ENCODE measurements at places on chromosomes 7 and 10.

- DNase-seq, result no peak
Measured at GRCh38 chr7:825386-825785, 6.9 kb upstream of the SUN1 start.

- DNase-seq, result no peak
Measured at GRCh38 chr10:75826846-75827245, 395.4 kb downstream of the LRMDA start.

GRCh38 chr10:101630633-101630920 lies 42.5 kb downstream of the DPCD start:
- no peak for DNase-seq

- no peak for DNase-seq
Measured at GRCh38 chr10:104492329-104492940, 138.8 kb downstream of the CFAP58 start.

DNA sequence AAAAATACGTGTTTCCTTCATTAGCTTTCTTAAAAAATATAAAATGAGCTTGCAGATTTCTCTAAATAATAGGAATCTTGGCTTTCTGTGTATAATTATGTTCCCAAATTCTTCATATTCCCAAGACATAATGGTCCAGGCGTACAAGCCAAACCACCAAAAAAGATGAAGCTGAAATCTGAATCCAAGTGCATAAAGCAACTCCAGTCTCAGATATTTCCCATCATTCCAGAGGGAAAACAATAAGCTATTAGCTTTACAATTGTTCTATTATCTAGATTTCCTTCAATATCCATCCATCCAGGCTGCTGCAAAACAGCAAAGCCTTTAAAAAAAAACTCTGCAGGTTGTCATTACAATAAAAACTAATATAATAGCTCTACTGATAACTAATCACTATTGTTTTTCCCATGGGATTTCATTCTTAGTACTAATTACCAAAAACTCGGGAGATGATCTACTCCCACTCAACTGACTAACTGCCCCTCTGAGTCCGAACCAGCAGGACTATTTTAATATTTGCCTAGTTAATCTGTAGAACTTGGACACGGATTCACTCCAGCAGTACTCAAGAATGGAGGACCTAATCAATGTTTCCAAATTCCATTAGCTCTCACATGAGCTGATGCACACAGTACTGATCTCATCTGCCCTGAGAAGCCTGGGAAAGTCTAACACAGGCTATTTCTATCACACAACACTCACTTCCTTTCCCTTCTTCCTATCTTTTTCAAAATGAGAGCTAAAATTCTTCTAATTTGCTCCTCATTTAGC lies 108.9 kb upstream of the ASAH2 start:
- DNase-seq, result no peak

DNA sequence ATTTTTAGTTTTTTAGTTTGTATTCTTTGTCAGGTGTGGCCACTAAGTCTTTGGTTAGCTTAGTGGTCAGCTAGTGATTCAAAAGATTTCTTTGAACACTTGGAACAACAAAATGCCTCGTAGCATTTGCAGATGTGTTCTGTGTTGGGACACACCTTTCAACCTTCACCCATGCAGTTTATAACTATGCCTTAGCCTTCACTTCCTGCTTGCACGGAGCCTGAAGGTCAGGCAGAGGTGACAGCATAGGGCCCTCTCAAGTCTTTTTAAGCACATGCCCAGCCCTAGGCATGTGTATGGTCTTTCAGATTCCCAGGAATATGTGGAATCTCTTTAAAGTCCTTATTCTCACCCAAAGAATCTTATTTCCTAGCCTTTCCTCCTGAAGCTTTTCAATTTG lies 17.6 kb downstream of the PLAC9 start:
- no peak for DNase-seq

DNA sequence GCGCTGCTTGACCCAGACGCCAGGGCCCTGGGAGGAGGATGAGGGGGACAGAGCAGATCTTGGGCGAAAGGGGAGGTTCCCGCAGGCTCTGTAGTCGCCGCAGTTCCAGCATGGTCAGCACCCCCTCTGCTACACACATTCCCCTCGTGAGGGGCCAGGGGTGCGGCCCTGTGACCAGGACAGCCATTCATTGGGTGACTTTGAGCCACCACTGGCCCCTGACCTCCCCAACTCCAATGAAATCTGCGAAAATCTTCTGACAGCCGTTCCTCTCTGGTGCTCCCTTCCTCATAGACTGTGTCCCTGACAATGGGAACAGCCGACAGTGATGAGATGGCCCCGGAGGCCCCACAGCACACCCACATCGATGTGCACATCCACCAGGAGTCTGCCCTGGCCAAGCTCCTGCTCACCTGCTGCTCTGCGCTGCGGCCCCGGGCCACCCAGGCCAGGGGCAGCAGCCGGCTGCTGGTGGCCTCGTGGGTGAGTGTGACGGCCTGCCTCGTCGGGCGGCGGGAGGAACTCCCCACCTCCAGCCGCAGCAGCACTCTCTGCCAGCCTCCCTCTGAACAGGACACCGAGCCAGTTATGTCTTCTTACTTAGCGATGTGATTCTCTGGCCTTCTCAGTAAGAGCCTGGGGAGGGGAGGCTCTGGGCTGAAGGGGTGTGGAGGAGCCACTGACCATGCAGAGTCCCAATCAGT lies 825 bp downstream of the TMEM176A start:
- DNase-seq, result no peak

GRCh38 chr10:119301397-119301796 lies 94.0 kb downstream of the GRK5 start:
- DNase-seq, result peak; percentile 76

GRCh38 chr7:55526770-55527169 lies 45.5 kb downstream of the VOPP1 start:
- peak; percentile 45 for DNase-seq

GRCh38 chr10:119235356-119235755 lies 28.0 kb downstream of the GRK5 start:
- DNase-seq, result no peak

DNA sequence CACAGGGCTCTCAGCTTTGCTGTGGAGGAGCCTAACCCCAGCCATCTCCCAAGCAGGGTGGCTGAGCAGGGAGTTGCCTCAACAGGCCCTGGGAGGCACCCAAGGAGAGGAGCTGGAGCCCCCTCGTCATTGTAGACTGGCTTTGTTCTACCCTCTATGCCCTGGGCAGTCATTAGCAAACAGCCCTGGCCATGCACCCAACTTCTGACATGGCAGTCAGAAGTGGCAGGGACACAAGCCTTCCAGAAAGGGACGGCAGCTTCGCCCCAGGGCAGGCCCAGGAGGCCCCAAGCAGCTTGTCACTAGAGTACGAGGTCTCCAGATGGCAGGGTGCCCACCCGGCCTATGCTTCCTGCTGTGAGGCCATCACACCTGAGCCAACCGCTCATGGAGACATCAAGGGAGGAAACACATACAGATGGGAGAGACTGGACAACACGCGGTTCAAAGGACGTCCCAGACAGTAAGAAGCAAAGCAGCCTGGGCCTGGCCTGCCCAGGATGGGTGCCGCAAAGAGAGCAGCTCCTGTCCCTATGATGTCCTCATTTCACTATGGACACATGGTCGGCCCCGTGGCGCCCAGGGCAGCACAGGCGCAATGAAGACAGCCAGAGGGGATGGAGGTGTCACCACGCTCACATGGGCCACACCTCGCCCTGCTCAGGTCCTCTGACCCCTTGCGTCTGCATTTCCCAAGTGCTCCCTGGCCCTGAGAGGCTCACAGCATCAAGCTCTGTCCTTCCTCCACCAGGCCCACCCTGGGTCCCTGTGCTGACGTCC lies 190.9 kb upstream of the CXCL12 start:
- DNase-seq, result no peak

- no peak for DNase-seq
Measured at GRCh38 chr10:73900064-73900463, 10.9 kb upstream of the PLAU start.

DNA sequence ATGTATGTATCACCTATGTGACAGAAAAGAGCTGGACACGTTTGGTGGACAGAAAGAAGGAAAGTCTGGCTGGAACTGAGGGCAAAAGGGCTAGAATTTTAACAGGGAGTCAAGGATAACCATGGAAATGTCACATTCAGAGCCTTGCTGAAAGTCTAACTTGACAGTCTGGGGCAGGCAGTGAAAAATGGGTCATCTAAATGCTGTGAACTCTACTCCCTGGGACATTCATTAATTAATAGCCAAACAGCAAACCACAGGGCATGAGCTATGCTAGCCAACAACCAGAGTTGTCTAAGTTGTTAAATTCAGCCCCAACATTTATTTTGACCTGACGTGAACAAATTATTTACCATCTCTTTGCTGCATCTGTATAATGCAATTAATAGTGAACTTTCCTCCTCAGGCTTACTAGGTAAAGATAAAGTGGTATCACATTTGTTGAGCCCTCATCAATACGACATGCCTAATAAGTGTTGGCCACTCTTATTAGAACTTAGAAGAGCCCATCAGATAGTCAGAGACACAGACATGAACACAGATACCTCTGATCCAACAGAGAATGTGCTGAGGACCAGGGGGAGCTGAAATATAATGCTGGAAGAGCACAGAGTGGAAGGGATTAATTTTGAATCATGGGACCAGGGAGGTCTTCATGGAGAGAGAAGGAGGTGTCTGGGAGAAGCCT lies 109.9 kb downstream of the SORCS1 start:
- DNase-seq, result no peak

DNA sequence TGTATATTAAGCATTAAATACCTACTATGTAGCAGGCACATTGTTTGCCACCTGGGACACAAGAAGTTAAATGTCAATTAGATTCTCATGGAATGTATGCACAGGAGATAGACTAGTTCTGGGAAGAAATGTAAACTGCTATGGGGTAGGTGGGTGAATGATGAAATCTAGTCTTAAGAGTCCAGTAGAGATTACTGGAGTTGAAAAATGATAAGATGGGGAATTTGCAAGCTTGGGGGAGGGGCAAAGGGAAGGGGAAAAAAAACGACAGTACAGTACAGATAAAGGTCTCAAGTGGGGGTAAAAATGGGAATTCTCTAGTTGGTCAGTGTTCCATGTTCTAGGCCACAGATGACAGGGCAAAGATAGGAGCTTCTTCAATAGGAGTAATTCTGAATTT lies 94.4 kb downstream of the ATE1 start:
- DNase-seq, result no peak

- DNase-seq, result no peak
Measured at GRCh38 chr10:58970160-58970915, 206.1 kb upstream of the PHYHIPL start.

DNA sequence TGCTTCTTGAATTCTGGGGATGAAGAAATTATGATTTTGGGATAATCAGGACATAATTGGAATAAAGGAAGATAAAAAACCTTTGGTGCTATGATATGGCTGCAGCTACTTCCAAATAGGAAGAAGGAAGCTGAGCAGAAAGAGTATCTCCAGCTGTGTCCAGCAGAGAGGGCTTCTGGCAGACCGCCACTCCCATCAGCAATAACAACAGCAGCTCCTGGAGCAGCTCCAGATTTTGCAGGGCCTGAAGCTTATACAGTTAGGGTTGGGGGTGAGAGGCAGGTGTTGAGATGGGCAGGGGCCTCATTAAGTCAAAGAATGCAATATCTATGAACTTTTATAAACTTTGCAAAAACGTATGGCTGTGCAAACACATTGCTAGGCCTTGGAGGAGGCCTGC lies 62.3 kb downstream of the C10orf120 start:
- no peak for DNase-seq

GRCh38 chr10:58372607-58373441 lies 12.4 kb upstream of the TFAM start:
- no peak for DNase-seq

DNA sequence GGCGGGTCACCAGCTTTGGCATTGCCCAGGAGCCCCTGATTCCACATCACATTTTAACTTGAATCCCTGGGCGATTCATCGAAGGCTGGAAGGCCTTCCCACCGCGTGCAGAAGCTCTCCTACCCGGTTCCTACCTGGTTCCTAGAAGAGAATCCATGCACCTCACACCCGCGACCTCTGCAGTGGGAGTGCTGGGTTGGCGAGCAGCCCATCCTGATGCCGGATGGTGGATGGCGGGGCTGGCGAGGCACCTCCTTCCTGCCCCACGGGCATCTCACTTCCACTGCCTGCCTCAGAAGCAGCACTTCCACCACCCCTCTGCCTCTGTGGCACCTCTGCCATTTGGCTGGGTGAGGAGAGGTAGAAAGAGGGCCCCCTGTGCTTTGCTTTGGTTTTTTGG lies 32.0 kb downstream of the NUB1 start:
- no peak for DNase-seq

DNA sequence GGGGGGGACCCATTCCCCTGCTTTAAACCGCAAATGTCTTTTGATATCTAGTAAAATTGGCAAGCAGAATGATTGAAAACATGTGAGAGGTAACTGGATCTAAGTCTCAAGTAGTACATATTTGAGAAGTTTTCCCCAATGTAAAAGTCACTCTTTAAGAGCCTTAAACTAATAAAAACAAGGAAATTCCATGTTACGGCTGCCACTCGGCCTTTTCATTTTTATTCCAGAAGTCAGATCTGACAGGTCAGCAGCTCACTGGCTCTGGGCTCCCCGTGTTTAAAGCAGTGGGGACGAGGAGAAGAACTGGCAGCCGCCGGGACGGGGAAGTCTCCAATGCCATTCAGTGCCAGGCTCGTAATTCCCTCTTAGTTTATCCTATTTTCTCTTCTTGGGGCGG lies 80.7 kb downstream of the CUX1 start:
- no peak for DNase-seq

GRCh38 chr7:31478018-31478417 lies 35.9 kb upstream of the ITPRID1 start:
- no peak for DNase-seq

GRCh38 chr7:35605760-35606159 lies 89.2 kb downstream of the HERPUD2 start:
- no peak for DNase-seq

- no peak for DNase-seq
Measured at GRCh38 chr7:30970594-30971094, 6.9 kb downstream of the GHRHR start.

DNA sequence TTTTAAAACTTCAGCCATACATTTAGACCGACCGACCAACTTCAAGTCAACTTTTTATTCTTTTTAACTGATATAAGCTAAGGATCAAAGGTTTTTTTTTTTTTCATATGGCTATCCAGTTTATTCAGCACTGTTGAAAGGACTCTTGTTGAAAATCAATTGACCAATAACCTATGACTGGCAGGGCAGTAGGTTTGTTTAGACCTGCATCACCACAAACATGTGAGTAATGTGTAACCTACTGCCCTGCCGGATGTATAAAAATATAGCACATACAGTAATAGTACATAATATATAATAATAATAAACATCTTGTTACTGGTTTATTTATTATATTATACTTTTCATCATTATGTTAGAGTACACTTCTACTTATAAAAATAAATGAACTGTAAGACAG lies 434.6 kb upstream of the SEMA3A start:
- no peak for DNase-seq

- no peak for DNase-seq
Measured at GRCh38 chr10:729213-729612, 39.7 kb upstream of the DIP2C start.
